ENCODE measurements at places on chromosomes 1 and 21.

DNA sequence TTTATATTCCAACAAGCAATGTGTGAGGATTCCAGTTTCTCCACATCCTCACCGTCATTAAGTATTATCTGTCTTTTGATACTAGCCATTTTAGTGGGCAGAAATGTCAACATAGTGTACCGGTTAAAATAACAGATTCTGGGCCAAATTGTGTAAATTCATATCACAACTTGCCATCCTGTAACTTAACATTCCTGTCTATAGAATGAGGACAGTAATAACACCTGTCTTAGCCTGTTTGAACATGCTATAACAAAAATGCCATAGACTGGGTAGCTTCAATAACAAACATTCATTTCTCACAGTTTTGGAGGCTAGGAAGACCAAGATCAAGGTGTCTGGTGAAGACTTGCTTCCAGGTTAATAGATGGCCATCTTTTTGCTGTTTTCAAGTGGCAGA lies 491.1 kb downstream of the PTBP2 start:
- no peak for DNase-seq

DNA sequence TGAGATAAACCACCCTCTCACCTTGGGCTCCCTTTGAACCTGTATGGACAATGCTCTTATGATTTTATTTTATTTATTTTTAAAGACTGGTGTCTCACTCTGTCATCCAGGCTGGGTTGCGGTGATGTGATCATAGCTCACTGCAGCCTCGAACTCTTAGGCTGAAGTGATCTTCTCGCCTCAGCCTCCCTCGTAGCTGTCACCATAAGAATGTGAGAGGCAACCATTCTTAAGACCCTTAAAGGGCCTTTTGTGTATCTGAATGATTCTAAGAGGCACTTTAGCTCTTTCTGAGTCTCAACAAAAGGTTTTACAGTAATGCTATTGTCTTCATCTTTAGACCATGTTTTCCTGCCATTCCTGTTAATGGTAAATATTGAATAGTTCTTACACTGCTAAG lies 67.0 kb downstream of the IVNS1ABP start:
- no peak for DNase-seq

- no peak for DNase-seq
These were observed 22.3 kb downstream of the ACTA1 start for GRCh38 chr1:229411434-229412055.

- DNase-seq: no peak
These were observed 12.3 kb upstream of the PHC2 start for GRCh38 chr1:33443080-33443704.

DNA sequence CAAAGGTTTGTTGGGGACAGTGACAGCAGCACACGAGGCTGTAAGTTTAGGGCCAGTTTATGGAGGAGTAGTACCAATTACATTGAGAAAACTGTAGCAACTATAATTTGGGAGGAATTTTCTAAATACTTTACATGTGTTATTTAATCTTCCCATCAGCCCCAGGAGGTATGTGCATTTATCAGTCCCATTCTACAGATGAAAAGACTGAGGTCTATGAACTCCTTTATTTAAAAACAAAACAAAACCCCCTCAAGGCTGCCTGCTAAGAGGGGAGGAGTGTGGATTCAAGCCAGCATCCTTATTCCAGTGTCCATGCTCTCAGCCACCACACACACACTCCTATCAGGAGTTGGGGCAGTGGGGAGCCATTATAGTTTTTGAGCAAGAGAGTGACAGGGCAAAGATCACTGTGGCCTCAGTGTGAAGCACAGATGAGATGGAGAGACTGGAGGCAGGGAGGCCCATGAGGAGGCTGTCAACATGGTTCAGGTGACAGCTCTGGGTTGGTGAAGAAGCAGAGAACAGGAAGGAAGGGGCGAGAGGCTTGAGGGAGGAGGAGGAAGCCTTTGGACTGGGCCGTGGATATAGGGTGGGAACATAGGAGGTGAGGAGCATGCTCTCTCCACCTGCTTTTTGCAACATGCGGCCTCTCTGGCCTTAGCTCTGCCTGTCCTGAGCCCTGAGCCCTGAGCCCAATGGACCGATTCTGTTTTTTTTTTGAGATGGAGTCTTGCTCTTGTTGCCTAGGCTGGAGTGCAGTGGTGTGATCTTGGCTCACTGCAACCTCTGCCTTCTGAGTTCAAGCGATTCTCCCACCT lies 9.7 kb downstream of the TNFRSF1B start:
- DNase-seq: no peak

GRCh38 chr1:101295209-101295608 lies 58.4 kb downstream of the S1PR1 start:
- no peak for DNase-seq

- no peak for DNase-seq
These were observed 37.5 kb downstream of the CMPK1 start for GRCh38 chr1:47371016-47371517.

- DNase-seq: no peak
These were observed 418.6 kb downstream of the MRPL39 start for GRCh38 chr21:25188677-25189079.

DNA sequence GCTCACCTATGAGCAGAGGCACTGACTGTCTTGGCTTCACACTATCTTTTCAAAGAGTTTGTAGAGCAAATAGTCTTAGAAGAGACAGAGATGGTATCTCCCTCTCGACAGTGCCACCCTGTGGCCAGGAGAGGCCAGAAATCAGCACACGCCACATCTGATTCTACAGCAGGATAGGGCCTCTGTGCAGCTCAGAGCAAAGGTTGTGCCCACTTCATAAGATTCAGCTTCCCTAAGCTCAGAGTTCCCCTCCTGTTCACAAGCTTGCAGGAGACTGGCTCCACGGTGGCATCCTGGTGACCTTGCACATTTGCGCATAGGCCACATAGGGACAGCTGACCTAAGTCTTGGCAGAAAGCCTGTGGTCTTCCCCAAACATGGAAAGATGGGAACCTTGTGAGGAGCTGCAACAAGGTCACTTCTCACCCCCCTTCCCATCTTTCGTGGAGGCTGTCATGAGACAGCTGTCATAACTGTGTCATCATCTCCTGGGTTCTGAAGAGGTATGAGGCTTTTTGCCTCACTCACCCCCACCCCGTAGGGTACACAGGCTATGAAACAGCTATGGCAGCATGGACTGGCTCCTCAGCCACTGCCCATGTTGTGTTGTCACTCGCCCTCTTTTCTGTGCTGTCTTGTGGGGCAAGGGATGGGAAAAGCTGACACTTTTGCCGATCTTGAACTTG lies 3.0 kb downstream of the ITLN2 start:
- peak; percentile 35 for DNase-seq

GRCh38 chr1:24830680-24831272 lies 85.5 kb downstream of the CLIC4 start:
- no peak for DNase-seq

- DNase-seq: no peak
These were observed 76.5 kb downstream of the SCCPDH start for GRCh38 chr1:246800756-246801155.

GRCh38 chr1:48710318-48710717 lies 66.4 kb downstream of the BEND5 start:
- DNase-seq: no peak

- no peak for DNase-seq
These were observed 838 bp downstream of the TTC34 start for GRCh38 chr1:2800664-2801045.

- no peak for DNase-seq
These were observed 870.7 kb upstream of the ADGRL2 start for GRCh38 chr1:80929868-80930508.

DNA sequence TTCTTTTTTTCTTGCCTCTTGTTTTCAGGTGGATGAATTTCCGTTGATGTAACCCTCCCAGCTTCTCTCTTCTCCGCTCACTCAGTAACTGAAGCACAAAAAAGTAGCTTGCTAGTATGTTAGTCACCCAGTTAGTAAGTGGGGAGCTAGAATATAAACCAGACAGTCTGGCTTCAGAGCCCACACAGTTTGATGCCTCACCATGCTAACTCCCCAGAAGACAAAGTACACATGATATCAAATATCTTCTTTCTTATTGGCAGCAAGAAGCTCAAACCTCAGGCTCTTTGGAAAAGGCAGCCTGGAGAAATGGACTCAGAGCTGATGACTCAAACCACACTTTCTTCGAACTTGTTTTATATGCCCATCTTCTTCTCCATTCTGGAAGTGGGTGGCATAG lies 187.5 kb upstream of the PLXNA2 start:
- DNase-seq: no peak

GRCh38 chr1:207848234-207848633 lies 62.7 kb downstream of the CD34 start:
- DNase-seq: no peak

DNA sequence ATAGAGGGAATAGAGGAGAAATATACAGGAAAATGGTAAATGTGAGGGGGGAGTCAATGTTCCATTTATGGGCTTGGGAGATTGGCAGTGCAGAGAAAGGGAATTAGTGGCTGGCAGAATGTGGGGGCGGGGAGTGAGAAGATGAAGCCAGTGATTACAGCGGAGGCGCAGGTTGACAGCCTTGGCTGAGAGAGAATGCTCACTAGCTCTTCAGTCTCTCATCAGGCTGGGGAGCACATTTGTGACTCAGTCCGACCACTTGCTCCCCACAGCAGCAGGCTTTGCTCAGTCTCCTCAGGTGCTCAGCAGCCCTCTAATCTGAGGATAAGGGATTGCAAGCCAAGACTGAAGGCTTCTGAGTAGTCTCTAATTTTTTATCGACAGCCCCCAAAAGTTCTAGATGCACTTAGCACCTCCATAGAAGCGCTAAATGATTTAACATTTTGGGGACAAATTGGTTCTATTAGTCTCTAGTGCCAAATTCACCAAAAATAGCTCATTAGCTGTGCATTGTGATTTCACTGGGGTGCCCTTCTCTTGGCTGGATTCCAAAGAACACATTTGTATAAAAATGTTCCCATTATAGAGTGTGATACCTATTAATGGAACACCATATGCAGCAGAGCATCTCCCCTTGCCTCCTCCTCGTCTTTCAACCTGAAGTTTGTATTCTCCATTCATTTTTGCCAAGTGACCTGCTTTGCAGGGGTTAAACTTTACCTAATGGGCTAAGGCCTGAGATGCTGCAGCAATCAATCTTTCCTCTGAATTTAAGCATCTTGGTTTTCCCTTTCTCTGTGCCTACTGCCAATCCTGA lies 191.8 kb downstream of the ZNF326 start:
- no peak for DNase-seq

DNA sequence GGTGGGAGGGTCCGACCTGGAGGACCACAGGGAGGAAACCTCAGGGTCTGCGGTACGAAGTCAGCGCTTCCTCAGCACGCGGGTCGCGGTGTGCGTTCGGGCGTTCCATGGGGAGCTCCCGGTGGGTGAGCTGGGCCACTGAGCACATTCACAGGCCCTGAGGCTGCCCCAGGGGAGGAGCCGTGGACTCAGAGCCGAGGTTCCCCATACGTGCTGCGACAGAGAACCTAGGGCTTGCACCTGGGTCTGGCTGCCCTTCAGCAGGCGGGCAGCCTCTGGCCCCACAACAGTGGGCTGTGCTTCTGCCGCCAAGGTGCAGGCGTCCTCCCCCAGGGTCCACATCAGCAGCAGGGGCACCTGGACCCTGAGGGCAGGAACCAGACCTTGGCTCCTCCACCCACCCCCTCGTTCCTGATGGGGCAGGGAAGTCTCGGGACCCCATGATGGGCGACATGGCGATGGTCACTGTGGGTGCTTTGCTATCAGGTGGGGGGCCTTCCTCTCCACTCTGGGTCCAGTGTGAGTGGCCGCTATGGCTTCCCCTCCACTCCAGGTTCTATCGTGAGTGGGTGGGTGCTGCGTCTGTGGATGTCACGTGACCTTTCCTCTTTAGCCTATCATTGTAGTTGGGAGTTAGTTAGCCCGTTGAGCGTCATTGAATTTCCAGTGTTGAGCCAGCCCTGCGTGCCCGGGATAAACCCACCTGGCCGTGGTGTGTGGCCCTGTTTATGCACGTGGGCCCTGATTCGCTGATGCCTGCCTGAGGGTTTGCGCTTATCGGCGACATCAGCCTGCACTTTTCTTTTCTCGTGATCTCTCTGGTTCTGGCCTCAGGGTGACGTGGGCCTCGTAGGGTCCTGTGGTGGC lies 27.9 kb downstream of the FTCD start:
- no peak for DNase-seq

DNA sequence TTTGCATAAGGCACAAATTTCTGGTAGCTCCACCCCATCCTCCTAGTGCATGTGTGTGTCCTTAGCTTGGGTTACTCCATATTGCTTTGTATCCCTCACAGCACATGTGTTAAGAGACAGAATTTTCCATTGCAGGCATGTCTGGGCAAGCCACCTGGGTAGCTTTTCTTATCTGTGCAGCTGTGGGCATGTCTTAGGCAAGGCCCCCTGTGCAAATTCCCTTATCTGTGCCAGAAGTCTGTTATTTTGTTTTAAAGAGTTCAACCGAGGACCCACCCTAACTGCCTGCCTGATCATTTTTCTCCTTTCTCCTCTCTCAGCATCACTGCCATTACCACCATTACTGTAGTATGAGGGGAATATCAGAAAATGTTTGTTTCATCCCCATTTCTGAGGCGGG lies 131.9 kb downstream of the CYYR1 start:
- DNase-seq: no peak

DNA sequence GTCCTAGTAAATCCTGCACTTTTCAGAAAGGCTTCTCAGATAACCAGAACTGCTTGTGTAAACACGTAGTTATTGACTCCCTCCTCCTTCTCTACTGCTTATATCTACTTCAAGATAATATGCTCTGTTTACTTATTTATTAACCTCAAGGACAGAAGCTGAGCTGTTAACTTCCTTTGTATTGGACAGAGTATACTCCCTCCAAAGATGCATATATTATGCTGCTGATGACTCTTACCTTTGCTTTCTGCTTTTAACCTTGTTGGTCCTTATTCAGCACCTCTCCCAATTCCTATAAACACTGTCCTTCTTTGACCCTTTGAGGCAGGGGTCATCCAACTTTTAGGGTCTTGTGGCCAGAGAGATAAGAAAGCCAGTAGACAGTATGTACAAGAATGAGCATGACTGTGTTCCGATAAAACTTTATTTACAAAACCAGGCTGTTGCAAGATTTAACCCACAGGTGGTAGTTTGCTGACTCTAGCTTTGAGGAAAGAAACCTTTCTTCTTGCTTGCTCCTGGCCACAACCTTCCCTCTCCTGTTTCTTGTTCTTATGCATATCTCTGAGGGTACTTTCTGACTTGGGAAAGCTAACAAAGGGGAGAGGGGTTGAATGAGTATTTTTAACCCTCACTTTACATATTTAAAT lies 4.9 kb downstream of the TPM3 start:
- DNase-seq: no peak

Measured in stimulated activated CD4-positive, alpha-beta T cell treated with anti-CD3 and anti-CD28 coated beads, TNF-alpha, amount 100 ng/mL, for 48 hours (primary cell).